ENCODE measurements at places on chromosomes 2 and 18.
A peak's percentile ranks its signal among the peaks of the same experiment; 100 is the strongest.

GRCh38 chr2:170013802-170014551, 164.0 kb upstream of the MYO3B start:
- DNase-seq: no peak

GRCh38 chr2:232085826-232086425, 124.4 kb downstream of the DIS3L2 start:
- DNase-seq: no peak

GRCh38 chr2:42031281-42032223, 16.3 kb upstream of the PKDCC start:
- no peak for DNase-seq

- peak; percentile 30 for DNase-seq
Measured at GRCh38 chr18:2656237-2656980, 883 bp downstream of the SMCHD1 start.

- no peak for DNase-seq
Measured at GRCh38 chr2:133157141-133157540, 411.1 kb downstream of the NCKAP5 start.

GRCh38 chr18:37483984-37484819, 81.4 kb downstream of the CELF4 start:
- no peak for DNase-seq

- DNase-seq: no peak
Measured at GRCh38 chr2:201551901-201552300, 91.4 kb downstream of the TMEM237 start.

DNA sequence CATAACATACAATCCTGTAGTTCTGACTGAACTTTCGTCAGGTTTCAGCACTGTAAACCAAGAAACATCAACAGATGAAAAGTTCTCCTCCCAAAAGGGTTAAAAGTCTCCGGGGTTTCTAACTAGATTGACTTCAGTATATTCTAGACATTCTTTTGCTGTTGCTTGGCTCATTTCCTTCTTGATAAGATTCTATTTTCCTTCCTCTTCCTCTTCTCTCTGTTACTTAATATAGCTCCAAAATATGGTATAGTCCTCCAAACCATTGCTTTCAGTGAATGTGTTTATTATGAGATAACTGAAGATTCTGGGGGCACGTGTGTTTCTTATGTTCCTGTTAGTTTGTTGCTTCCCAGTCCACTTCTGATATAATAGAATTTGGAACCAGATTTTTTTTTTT, 46.4 kb upstream of the MAP4K3 start:
- DNase-seq: no peak

DNA sequence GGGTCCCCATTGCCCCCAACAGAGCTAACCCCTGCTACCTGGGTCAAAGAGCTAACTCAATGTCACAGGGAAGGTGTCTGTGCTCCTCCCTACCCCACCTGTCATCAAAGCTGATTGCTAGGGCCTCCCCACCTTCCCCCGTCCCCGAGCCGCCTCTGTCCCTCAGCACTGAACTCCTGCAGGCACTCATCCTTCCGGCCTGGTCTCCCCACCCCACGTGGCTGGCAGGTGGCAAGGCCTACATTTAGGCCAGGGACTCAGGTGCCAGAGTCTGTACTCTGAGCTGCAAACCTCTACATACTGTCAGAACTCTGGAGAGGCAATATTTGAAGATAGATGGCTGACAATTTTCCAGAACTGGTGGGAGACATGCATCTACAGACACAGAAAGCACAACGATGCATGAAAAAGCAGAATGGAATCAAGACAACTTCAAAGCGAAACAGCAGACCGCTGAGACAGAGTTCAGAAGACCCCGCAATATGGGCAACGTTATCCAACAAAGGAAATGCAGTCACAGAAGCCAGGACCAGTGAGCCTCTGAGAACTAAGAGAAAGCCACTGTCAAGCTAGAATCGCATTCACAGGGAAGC, 195.8 kb downstream of the HDAC4 start:
- no peak for DNase-seq

DNA sequence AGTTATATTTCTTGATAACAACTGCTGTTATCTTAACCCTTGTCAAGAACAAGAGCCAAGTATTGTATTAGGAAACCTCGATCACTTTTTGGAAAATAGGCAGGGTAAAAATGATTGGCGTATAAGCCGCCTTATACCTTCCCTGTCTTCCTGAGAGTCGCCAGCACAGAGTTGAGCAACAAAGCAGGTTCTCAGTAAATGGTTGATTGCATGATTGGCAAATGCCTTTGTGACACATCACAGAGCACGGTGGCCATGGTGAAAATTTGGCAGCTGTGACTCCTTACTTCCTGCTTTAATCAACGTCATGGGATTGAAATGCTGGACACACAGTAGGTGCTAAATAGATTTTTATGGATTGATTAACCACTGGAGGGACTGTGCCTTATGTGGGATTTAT, 3.9 kb upstream of the KLHL29 start:
- DNase-seq: no peak

GRCh38 chr18:46466234-46467160, 190.5 kb downstream of the LOXHD1 start:
- no peak for DNase-seq

DNA sequence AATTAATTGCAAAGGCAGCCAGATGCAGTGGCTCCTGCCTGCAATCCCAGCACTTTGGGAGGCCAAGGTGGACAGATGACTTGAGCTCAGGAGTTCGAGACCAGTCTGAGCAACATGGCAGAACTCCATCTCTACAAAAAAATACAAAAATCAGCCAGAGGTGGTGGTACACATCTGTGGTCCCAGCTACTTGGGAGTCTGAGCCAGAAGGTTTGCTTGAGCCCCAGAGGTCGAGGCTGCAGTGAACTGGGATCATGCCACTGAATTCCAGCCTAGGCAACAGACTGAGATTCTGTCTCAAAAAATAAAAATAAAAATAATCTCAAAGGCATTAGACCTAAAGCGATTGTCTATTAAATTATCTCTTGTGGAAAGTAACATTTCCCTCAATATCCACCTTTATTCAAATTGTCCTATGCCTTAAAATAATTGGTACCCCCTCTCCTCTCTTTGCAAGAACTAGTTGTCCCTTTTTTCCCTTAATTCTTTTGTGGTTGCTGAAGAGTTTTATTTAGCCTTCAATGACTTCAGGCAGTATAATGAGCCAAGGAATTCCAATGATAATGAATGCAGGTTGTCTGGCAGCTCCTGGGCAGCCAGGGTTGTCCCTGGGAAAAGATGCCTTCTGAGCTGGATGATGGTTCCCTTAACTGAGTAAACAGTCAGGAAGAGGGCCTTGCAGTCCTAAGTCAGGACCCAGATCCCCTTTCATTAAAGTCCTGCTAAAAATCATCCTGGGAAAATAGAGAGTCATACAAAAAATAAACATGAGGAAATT, 32.2 kb downstream of the GPR75 start:
- no peak for DNase-seq

DNA sequence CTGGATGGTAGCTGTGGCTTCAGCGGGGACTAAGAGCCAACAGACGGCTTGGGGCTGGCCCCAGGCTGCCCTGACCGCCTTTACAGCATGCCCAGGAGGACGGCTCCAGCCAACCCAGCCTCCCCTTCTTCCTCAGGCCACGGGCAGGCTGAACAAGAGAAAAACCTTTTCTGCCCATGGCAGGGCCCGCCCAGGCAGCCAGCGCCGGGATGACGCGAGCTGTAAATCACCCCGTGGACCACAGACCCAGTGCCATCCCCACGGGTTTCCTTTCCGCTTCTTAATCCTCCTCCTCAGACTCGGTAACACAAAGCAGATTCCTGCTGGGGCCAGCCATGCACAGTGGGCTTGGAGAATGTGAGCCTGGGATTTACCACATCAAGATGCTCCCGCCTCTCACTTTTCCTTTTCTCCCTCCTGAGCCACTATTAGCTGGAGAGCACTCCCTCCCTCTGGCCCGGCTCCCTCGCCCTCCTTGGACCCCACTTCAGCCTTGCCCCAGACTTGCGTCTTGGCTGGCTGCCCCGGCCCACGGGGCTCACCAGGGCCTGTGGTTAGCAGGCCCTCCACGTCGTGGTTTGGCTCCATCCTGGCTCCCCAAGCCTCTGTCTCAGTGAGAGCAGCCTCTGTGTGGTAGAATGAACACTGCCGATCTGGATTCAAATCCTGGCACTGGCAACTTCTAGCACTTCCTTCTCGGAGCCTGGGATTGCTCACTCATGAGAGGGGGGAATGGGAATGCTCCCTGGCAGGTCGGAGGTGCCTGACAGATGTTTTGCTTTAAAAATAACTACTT, 31.4 kb downstream of the ATOH8 start:
- DNase-seq: no peak

- peak; percentile 12 for DNase-seq
Measured at GRCh38 chr2:10042301-10043161, 819 bp upstream of the KLF11 start.

- DNase-seq: no peak
Measured at GRCh38 chr2:31137211-31138036, 816 bp downstream of the GALNT14 start.

DNA sequence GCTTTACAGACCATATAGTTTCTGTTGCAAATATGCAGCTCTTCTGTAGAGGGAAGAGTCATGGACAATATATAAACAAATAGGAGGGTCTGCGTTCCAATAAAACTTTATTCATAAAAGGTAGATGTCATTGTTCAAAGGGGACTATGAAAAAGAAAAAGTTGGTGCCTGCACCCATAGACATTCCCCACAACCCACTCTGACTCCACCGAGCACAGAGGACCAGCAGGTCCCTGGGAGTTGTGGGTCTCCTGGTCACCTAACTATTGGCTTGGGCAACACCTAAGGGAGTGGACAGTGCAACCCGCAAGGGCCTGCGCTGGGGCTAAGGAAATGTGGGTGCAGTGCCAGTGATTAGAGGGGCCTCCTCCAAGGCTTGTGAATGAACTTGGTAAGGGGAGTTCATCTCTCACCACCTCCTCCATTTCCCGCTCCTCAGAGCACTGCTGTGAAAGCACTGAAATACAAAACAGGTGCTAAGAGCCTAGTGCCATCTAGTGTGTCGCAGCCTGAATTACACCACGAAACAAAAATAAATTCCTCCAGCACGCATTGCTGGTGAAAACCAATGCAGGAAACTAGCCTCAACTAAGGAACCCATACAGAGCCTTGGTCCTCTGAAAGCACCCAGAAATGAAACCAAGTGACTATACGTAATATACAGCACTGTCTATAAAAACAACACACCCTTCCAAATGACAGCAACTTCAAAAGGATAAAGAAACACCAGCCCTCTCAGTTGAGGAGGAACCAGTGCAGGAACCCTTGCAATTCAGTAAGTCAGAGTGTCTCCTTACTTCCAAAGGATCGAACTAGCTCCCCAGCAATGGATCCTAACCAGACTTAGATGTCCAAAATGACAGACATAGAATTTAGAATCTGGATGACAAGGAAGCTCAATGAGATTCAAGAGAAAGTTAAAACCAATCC, 166.6 kb downstream of the RNF144A start:
- no peak for DNase-seq

DNA sequence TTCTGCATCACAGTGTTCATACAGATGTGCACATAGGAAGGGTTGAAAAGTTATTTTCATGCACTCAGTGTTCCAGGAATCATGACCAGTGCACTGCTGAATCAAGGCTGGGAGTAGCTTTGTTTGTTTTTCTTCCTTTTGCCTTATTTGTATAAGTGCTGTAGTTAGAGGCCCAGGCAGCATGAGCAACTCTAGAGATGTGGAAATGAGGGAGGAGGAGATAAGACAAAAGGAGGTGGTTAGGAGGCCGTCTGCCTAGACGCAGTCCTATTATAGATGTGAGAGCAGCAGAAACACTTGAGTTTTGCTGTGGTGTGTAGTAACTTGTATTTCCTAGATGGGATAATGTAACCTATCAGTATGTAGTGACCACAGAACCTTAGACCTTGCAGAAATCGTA, 264.3 kb upstream of the RASGRP3 start:
- DNase-seq: no peak

DNA sequence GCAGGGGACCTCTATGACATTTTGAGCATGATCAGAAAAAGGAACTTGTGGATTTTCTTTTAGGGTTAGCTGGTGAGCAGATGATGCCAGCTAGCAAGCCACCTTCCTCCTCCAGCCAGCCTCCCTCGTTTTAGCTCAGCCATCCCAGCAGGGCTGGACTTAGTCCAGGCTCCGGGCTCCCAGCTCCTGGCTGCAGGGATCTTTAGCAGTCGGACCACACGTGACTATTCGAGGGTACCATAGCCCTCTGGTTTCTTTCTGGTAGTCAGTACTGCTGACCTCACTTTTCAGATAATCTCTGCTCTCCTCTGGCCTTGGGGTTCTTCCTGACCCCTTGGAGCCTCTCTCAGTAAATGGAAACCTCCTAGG, 31.8 kb downstream of the NCK2 start:
- no peak for DNase-seq

GRCh38 chr2:24672589-24672988, 120.6 kb downstream of the PTRHD1 start:
- DNase-seq: no peak

GRCh38 chr2:2876331-2877221, 501.0 kb downstream of the EIPR1 start:
- no peak for DNase-seq

GRCh38 chr2:7502336-7502735, 585.1 kb downstream of the RNF144A start:
- no peak for DNase-seq

DNA sequence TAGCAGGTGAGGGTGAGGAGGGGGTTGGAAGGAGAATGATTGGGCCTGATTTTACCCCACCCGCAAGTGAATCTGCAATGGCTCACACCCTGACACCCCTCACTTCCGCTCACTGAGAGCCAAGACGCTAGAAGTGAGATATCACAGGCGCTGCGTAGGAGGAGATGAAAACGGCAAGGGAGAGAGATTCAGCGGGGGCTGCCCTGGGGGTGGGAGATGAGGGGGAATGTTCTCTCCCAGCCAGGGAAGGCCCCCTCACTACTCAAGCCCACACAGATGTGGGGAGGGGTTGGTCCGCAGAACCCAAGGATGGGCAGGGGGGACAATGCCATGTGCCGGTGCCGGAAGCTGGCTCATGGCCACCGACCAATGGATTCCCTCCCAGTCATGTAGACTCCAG, 32.9 kb downstream of the LOXHD1 start:
- DNase-seq: no peak

GRCh38 chr2:238613610-238614009, 186.9 kb downstream of the ASB1 start:
- no peak for DNase-seq

- DNase-seq: no peak
Measured at GRCh38 chr2:99431587-99432275, 58.1 kb downstream of the REV1 start.

DNA sequence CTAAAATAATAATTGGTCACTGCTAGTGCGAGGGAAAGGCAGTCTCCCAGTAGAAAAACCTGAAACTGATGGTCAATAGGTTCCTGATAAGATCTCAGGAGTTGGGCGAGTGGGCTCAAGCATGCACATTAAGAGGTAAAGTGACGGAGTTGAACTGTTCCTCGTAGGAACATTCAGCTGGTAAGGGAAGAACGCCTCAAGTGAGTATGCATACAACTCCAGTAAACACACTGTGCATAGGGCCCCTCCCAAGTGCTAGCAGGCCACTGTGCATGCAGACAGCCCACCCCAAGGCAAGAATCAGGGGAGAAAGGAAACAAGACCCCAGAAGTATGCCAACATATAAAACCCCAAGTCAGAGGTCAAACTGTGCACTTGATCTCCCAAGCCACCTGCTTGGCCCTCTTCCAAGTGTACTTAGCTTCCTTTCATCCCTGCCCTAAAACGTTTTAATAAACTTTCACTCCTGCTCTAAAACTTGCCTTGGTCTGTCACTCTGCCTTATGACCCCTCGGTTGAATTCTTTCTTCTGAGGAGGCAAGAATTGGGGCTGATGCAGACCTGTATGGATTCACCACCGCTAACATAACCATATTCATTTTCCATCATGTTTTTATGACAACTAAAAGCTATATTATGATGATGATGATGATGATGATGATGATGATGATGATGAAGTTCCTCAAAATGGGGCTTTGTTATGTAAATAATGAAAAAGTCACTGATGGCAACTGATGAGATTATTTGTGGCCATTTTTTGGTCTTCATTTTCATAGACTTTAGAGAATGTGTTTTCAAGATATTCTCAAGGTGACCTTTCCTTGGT, 118.0 kb upstream of the RAB27B start:
- no peak for DNase-seq
